ENCODE measurements at places on chromosomes 3 and 15. TPM values are rescaled to one million over a fixed set of nuclear protein-coding genes. Genes with fewer than 3 reads are reported as not detected.
A peak's percentile ranks its signal among the peaks of the same experiment; 100 is the strongest.

DNA sequence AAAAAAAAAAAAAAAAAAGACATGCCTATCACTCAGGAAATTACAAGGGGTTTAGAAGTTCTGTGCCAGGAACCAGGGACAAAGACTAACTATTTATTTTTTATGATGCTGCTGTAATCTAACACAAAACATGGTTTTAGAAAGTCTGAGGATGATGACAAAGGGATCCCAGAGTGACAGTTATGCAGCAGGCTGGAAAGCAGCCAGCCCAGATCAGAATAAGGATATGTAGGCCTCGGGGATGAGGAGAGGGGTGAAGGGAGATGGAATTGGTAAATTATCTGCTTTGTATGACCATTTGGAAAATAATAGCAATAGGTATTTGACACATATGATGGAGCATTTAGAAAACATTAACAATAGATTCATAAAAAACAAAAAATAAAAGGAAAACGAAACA lies 34.1 kb upstream of the NMD3 start:
- no peak for DNase-seq

ULK3 gene
- 33.8 TPM for total RNA-seq

GRCh38 chr3:156770699-156771414 lies 55.3 kb upstream of the LEKR1 start:
- no peak for DNase-seq

- no peak for DNase-seq
These were observed 115.2 kb downstream of the LEKR1 start for GRCh38 chr3:156941311-156941710.

- DNase-seq = no peak
These were observed 28.4 kb downstream of the RGMA start for GRCh38 chr15:93060336-93061248.

HRG gene
- total RNA-seq = 0.40 TPM

- DNase-seq = peak; percentile 55
These were observed 925 bp upstream of the PSTPIP1 start for GRCh38 chr15:76994001-76994400.

PIGZ gene
- 6.7 TPM for total RNA-seq

- DNase-seq = no peak
These were observed 91.6 kb downstream of the NR2F2 start for GRCh38 chr15:96422125-96422524.
